ENCODE measurements at places on chromosomes 12 and 14.

DNA sequence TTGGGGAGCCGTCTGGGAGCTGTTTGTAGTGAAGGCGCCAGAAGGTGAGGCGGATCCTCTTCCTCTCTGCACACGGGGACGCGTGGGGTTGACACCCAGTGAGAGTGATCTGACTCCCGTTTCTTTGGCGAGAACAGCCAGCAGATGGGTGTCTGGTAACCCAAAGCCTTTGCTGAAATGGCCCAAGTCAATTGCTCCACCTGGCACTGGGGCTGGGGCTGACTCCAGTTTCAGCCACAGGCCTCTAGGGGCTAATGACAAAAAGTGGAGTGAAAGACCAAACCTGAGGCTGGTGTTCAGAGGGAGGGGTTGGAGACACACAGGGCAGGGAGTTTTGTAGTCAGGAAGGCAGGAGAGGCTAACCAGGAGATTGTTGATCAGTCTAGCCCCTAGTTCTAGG lies 87.0 kb downstream of the FRMD6 start:
- no peak for DNase-seq

- no peak for DNase-seq
These were observed 24.3 kb upstream of the TMEM106C start for GRCh38 chr12:47939009-47939601.

DNA sequence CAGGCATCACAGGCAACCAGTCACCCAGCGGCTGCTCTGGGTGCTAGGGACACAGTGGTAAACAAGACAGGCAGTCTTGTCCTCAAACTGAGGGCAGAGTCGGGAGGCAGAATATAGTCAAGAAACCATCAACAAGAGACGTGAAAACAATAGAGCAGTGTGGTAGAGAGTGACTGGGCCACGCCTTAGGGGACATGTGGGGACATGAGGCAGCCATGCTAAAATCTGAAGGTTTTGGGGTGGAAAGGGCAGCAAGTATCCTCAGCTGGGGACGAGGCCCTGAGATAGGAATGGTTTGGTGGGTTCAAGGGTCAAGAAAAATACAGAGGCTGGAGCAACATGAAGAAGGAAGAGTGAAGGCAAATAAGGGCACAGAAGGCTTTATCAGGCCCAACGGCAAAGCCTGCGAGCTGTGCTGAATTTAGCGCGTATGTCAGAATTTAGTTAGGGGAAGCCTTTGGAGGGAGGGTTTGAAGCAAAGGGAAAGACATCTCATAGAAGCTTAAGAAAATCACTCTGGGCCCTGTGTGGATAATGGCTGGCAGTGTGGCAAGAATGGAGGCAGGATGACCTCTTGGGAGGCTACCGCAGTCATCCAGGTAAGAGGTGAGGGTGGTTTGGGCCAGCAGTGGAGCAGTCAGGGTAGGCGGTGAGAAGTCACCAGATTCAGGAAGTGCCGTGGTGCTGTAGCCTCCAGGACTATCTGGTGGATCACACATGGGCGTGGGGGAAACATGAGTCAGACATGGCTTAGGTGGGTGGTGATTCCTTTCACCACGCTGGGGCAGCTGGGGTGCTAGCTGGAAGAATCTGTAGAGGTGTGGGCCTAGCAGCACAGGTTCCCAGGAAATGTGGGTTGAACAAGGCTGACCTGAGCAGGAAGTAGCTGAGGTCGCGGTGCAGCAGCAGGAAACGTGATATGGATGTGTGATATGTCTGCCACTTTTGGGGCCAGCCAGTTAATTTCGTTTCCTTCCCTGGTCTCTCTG lies 3.0 kb downstream of the EVL start:
- DNase-seq = peak; percentile 83

GRCh38 chr12:130419116-130419515 lies 81.4 kb downstream of the PIWIL1 start:
- DNase-seq = no peak

GRCh38 chr12:123056709-123057108 lies 76.2 kb downstream of the ARL6IP4 start:
- no peak for DNase-seq

DNA sequence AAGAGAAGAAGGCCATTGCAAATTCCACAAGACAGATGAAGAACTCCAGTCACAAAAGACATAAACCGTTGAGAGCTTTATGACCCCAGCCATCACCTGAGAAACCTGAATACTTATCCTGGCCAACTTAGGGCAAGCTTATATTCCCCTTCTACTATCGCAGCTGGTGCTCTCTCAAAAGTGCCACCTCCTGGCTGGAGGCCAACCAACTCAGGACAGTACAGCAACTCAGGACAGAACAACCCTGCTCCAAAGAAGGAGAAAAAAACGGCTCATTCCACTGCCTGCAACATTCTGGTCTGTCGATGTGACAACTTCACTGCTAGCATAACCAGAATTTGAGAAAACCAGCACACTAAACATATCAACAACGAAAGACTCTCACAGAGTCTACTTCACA lies 9.7 kb upstream of the KRT6B start:
- DNase-seq = no peak

GRCh38 chr12:109378569-109378968 lies 30.9 kb downstream of the MYO1H start:
- no peak for DNase-seq

GRCh38 chr12:106301611-106302321 lies 767 bp upstream of the TCP11L2 start:
- DNase-seq = peak; percentile 38

GRCh38 chr14:22737052-22737451 lies 29.4 kb upstream of the OXA1L start:
- DNase-seq = no peak

DNA sequence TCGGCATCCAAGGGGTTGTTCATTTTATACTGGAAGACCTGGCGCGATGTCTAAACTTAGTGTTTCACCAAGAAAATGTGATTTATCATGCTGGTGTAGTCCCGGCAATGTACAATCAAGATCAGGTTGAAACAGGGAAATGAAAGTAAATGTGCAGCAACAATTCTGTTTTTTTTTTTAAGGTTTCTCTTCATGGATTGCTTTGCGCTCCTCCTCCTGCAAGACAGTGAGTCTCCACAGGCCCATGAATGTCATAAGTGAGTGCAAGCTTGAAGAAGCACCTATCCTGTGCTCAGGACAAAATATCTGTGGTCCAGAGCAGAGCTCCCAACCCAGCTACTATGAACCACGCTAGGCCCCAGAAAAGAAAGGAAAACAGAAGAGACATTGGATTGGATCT lies 143.4 kb downstream of the KCNK10 start:
- no peak for DNase-seq

GRCh38 chr12:93645702-93646101 lies 31.5 kb upstream of the CRADD start:
- DNase-seq = no peak

GRCh38 chr12:125099409-125099782 lies 34.2 kb downstream of the AACS start:
- DNase-seq = no peak

DNA sequence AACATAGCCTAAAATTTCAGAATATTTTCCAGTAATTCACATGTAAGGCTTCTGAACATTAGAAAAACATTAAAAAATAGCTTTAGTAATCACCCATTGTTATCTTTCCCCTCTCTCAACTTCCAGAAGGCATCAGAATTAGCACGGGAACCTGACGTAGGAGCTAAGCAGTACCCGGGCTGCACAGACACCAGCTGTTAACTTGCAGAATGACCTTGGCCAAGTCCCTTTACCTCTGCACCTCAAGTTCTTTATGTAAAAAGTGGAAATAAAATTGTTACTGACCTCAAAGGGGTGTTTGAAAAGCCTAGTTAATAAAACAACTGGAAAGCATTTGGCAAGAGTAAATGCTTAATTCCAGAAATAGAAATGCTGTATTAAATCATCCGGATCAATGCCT lies 7.2 kb downstream of the TPH2 start:
- DNase-seq = no peak

- no peak for DNase-seq
These were observed 59.5 kb upstream of the TMX1 start for GRCh38 chr14:51180577-51180976.

DNA sequence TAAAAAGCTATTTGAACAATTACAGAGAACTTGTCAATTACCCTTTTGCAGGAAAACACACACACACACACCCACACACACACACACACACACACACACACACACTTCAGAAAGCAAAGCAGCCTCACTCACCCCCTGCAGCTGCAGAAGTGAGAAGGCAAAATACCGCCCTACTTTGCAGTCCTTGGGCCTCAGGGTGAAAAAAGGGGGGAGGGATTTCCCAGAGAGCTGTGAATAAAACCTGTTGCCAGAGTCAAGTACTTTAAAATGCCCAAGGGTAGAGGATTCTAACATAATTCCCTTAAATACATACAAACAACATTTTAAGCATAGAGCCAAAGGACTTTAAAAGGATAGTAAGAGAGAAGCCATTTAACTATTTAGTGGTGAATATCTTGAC lies 285.9 kb downstream of the MDGA2 start:
- DNase-seq = no peak

GRCh38 chr12:26241080-26241479 lies 45.7 kb downstream of the SSPN start:
- DNase-seq = no peak

- DNase-seq = no peak
These were observed 52.7 kb downstream of the FBRSL1 start for GRCh38 chr12:132542661-132543060.
